Activated CD4-positive, CD25-positive, alpha-beta regulatory T cell treated with anti-CD3 and anti-CD28 coated beads, Interleukin-2, amount 50 U/mL, for 16 hours (primary cell): ENCODE measurements at places on chromosomes 5 and 9.

DNA sequence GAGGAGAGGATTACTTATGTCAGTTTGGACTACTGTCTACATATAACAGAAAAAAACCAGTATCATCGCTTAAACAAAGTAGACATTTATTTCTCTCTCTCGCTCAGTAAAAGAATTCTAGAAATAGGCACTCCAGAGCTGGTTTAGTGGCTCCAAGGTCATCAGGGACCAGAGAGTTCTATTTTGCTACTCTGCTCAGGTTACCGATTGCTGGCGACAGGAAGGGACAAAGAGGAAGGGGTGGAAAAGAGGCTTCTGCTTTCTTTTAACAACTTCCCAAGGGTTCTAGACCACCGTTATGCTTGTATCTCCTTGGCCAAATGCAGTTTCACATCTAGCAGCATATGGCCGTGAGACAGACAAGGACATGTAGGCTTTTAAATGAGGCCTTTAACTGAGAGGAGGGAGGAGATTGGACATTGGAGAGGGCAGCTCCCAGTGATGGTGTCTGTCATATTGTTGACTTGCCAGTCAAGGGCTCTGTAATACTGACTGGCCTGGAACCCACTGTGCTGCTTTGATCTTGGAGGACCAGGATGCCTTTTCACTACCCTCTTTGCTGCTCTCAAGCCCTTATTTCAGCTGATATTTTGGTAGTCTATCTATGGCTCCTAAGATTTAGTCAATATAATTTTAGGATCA lies 15.6 kb upstream of the DCP2 start:
- no peak for DNase-seq

DNA sequence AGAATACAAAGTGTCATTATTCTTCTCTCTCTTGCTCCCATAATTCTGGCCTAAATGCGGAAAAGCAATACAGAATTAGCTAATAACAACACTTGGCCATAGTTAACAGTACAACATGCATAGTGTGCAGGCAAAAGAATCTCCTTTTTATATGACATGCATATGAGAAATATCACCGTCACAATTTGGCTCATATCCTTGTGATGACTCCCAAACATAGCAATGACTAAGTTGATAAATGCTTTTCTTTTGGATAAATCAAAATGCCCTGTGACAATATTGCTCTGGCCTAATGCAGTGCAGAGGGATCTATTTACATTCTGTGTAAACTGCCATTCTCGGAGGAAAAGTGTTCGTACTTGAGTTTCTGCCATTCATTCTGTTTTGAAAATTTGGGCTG lies 121.9 kb upstream of the GHR start:
- DNase-seq = no peak

GRCh38 chr5:73596705-73597328 lies 29.2 kb upstream of the ARHGEF28 start:
- DNase-seq = no peak

DNA sequence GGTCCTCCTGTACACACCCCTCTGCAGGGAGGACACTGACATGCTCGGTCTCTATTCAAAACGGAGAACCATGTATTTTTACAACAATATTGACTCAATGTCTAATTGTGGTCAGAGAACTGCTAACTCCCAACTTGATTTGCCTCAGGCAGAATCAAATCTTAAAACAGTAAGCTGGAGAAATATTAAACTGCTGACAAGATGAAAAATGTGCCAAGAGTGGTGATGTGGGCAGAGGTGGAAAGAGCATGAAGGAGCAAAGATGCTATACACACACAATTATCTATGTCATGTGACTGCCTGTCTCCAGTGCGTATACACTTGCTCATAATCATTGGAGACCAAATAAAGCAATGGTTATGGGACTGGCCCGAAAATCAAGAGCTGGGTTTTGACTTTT lies 556.1 kb upstream of the ZNF608 start:
- no peak for DNase-seq

DNA sequence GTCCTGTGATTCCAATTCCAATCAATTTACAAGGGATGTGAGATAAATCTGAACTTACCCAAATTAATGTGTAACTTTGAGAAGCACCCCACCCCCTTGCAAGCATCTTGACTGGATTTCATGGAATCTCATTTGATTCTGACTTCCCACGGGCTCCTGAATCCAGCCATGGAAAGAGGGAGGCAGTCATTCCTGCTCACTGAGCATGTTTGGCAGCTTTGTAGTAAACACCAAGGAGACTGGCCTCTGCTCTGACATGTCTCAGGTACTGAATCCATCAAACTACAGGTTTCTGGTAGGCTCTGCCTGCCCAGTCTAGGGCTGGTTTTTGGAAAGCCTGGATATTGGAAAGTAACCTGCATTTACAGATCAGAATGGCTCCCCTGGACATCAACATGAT lies 357.6 kb downstream of the ARHGEF28 start:
- DNase-seq = no peak

GRCh38 chr5:1311439-1312055 lies 16.7 kb upstream of the TERT start:
- DNase-seq = no peak

- DNase-seq = no peak
These were observed 325.6 kb downstream of the PRELID2 start for GRCh38 chr5:145509336-145510136.
